NCI-H1417 treated with DMSO at 0.1 percent for 48 hours (cell line): ENCODE measurements at places on chromosomes 3 and 15.

GRCh38 chr15:89143503-89144162, 55.4 kb downstream of the ABHD2 start:
- no peak for DNase-seq

GRCh38 chr3:64270866-64271260, 45.6 kb upstream of the PRICKLE2 start:
- no peak for DNase-seq

DNA sequence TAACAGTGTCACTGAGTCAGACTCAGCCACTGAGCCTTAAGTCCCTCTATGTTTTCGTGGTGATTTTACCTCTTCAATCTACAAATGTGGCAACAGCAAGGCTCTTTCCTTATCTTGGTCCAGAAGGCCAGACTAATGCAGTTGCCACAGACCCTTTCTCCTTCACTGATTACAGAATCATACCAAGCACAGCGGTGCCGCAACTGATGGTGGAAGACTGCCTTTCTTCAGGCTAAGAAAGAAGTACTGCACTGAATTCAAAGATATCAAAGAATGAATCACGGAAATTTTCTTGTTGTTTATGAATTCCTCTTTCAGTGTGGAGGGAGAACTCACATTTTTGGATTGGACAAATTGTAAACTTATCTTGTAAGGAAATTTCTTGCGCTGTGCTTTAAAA, 18.6 kb downstream of the DCP1A start:
- DNase-seq = no peak

GRCh38 chr3:185737020-185737419, 87.8 kb downstream of the IGF2BP2 start:
- DNase-seq = no peak

GRCh38 chr3:73592154-73593144, 32.3 kb downstream of the PDZRN3 start:
- DNase-seq = peak; percentile 87

GRCh38 chr3:52019352-52020080, 23.8 kb upstream of the RPL29 start:
- DNase-seq = no peak

DNA sequence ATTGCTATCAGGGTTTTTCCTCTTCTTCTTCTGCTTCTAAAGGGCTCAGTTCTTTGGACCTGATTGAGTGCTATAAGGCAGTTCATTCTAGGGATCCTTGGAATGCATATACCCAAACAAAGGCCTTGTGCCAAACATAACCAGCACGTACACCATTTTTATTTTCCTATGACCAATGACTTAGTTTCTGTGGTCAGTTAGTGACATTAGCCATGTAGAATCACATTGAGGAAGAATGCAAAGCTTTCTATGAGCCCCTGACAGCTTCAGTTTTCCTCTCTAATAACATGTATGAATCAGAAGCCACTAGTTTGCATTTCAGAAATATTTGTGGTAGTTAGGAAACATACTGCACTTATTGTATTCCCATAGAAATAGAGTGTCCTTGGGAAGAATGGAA, 240.0 kb downstream of the THRB start:
- no peak for DNase-seq

DNA sequence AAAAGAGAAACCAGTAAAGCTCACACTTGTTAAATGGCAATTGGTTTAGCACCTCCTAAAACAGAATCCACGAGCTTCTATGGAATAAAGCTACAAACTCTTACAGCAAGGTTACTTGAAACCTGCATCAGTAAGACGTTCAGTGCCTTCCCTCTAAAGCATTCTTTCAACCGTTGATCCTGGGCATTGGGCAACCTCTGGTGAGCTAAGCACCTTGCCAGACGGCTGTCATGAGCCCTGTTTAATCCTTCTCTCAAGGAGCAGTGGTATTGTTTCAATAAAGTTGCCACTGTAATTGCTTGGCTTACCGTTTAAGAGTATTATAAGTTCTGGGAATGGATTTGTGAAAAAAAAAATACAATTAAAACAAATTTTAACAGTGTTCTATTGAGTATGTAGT, 75.0 kb downstream of the COL8A1 start:
- no peak for DNase-seq

DNA sequence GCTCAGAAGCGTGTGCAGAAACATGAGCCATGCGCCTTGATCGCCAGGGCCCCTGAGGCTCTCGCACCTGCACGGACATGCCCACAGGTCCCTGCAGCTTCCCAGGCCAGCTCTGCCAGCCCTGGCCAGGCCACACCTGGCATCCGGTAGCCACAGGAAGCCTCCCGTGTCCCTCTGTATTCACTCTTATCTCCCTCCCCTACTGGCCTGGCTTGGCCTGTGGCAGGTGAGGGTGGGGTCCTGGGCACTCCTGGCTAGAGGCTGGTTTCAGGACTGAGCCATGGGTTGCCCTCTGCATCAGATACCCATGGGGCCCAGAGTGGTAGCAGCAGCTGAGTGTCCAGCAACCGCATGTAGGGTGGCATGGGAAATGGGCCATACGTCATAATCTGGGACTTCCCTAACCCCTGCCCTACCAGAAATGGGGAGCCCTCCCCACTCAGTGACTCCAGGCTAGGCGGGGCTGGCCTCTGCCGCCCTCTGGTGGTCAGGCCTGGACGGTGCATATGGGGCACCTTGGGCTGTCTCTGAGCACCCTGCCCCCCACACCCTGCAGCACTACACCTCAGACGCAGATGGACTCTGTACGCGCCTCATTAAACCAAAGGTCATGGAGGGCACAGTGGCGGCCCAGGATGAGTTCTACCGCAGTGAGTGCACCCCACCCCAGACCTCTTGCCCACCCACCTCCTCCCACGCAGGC, 12.6 kb upstream of the LMAN1L start:
- no peak for DNase-seq

- DNase-seq = no peak
These were observed 84.0 kb upstream of the HERC1 start for GRCh38 chr15:63917588-63918316.

GRCh38 chr3:42961633-42962032, 17.5 kb upstream of the GASK1A start:
- DNase-seq = no peak

- DNase-seq = no peak
These were observed 19.1 kb upstream of the EIF1B start for GRCh38 chr3:40290396-40290795.

GRCh38 chr15:90103701-90104329, 1.5 kb upstream of the IDH2 start:
- no peak for DNase-seq

GRCh38 chr3:66567077-66567476, 66.3 kb upstream of the LRIG1 start:
- no peak for DNase-seq

DNA sequence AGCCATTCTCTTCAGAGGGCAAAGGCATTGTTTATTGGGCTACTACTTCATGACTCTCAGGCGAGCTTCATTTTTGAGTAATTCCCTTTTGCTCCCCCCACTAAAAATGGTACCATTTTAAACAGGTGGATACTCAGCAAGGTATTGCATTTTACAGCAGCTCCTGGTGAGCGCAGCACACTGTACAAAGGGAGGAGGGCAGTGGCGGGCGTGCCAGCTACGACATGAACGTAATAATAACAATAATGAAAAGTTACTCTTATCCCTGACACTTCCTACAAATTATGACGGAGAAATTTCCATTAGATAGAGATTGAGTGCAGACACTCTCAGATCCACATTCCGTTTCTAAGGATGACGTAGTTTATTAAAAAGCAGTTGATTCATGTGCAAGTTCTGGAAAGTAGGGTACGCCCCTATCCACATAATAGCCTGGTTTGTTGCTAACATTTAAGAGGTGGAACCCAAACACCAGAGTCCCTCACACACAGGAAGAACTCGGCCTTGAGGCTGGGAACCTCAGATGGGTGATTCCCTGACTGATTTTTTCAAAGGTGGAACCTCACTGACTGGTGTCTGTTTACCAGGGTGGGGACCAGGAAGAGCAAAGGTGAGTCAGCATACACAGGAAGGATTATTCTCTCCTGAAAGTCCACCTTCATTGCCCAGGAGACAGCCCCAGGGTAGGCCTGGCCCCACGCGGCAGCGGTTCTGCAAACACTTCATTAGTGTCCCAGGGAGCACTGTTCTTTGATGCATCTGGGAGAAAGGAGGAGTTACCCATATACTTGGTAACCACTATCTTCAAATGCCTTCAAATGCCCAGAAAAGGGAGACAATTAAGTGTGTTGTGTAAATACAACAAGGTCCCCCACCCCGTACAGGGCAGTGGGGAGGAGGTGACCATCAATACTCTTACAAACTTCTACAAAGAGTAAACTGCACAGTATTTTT, 69.9 kb downstream of the LDHAL6B start:
- no peak for DNase-seq

GRCh38 chr3:36297195-36297594, 83.1 kb upstream of the STAC start:
- no peak for DNase-seq

- no peak for DNase-seq
These were observed 54.9 kb upstream of the SNRK start for GRCh38 chr3:43231276-43232000.

DNA sequence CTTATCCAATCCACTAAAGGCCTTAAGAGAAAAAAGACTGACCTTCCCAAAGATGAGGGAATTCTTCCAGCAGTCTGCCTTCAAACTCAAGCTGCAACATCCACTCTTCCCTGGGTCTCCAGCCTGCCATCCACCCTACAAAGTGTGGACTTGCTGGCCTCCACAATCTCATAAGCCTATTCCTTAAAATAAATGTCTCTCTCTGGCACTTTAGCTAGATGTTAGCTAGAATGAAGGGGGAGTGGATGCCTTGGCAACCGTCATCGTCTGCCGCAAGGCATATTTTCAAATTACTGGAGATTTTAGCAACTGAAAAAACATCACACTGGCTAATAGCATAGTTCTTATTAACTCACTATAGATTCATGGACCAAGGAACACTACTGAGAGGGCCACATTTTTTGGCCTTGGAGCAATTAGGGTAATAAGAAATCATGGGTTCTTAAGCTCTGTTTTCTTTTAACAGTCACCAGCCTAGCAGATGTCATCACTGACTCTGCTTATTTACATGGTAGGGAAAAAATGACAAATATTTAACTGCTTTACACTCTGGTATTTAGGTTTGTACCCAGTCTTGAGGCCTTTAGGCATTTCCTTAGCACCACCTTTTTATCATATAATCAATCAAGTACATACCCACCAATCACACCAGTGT, 245.3 kb downstream of the MYRIP start:
- DNase-seq = no peak
